ENCODE measurements at places on chromosomes 11 and 22.

DNA sequence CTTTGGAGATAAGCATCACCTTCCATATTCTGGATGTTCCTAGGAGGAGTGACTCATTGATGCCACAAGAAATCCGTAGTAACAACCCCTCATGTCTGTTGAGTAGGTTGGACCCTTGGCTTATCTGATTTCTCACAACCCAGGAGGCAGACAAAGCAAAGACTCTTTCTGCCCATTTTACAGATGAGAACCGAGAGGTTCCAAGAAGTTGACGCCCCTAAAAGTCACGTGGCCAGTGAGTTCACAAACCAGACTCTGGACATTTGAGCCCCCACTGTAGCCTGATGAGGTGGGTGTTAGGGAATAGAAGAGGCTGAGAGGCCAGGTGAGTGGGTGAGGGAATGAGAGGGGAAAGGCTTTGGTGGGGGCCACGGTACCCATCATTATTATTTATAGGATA, 70.3 kb downstream of the TSPAN18 start:
- DNase-seq = no peak

- no peak for DNase-seq
Measured at GRCh38 chr22:44369916-44370801, 57.4 kb upstream of the SHISAL1 start.

DNA sequence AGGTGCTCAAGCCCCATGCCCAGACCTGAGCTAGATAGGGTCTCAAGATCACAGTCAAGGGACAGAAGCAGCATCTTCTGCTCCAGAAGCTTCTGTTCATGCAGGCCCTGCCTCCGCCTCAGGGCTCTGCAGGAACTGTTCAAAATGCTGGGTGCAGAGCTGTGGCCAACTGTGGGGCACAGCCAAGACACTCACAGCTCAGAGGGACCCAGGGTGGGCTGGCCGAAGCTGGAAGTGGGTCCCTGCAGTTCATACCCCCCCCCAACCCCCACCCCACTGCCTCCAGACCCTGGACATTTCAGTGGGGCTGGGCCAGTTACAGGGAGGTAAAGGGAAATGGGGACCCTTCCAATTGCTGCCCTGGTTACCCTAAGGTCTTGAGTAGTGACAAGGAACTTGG, 129.0 kb downstream of the CRYBB2 start:
- DNase-seq = no peak

DNA sequence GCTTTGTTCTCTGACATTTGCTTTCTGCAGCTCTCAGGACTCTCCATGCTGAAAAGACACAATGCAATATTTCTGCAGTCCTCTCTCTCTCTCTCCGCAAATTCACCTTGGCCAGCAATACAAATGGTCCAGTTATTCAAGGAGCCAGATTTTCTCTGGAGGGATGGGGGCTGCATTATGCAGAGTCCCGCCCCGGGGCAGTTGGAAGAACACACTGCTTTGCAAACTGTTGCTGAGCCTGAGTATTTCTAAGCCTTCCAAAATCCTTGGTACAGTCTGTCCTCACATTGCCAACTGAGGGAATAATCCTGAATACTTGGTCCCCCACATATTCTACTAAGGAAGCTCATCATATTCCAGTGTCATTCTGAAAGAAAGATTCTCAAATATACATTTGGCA, 94.3 kb upstream of the ZC3H12C start:
- DNase-seq = no peak

GRCh38 chr22:43479962-43480361, 68.1 kb downstream of the MPPED1 start:
- DNase-seq = no peak

- DNase-seq = no peak
Measured at GRCh38 chr11:103994094-103994493, 42.3 kb upstream of the DDI1 start.

- DNase-seq = no peak
Measured at GRCh38 chr11:57353036-57353435, 14.9 kb downstream of the P2RX3 start.

Data from stimulated activated CD8-positive, alpha-beta memory T cell treated with anti-CD3 and anti-CD28 coated beads, Interleukin-2, amount 100 ng/mL, for 1 hour (primary cell).